H1 (cell line): ENCODE measurements at places on chromosomes 13 and 19. TPM values are rescaled to one million over a fixed set of nuclear protein-coding genes. Genes with fewer than 3 reads are reported as not detected.

ZNF132 gene
- total RNA-seq, result 1.5 and 1.9 TPM in 2 replicates

GRCh38 chr19:51020988-51021651 is 1.6 kb upstream of the KLK10 start:
- H3K27me3 ChIP-seq, result peaks cover 30% of the 10 kb centered on the region
- no peak overlapping the region for H3K27ac ChIP-seq

- H3K4me3 ChIP-seq, result peak overlapping the region; percentile 85
- no peak overlapping the region for H3K27ac ChIP-seq
- no peaks in the 10 kb centered on the region for H3K36me3 ChIP-seq
- no peaks in the 10 kb centered on the region for H3K27me3 ChIP-seq
Measured at GRCh38 chr19:44142059-44142433, 692 bp downstream of the ZNF234 start.

TMC4 gene
- total RNA-seq, result 5.5 and 6.8 TPM in 2 replicates

GRCh38 chr13:60318186-60318585 is 78.8 kb upstream of the TDRD3 start:
- H3K27ac ChIP-seq, result no peak overlapping the region
- DNase-seq, result no peak
- H3K4me1 ChIP-seq, result no peaks in the 10 kb centered on the region; the same call in 1 of the 2 replicates
- no peaks in the 10 kb centered on the region for H3K27me3 ChIP-seq

- H3K4me3 ChIP-seq, result peak overlapping the region; percentile 54
- no peaks in the 10 kb centered on the region for H3K36me3 ChIP-seq
- H3K27me3 ChIP-seq, result peaks cover 3% of the 10 kb centered on the region
- H3K4me1 ChIP-seq, result peaks cover 2% of the 10 kb centered on the region; the same call in 1 of the 2 replicates
- no peak overlapping the region for H3K27ac ChIP-seq
- DNase-seq, result peak; percentile 97
Measured at GRCh38 chr19:50607874-50608785, 31.6 kb downstream of the SYT3 start.

INSL3 gene
- total RNA-seq, result 0.41 and 1.2 TPM in 2 replicates

CLDND2 gene
- total RNA-seq, result 0.56 and 1.0 TPM in 2 replicates

GRCh38 chr13:44812818-44813217 is 176.5 kb downstream of the NUFIP1 start:
- no peaks in the 10 kb centered on the region for H3K27me3 ChIP-seq
- H3K36me3 ChIP-seq, result no peaks in the 10 kb centered on the region
- H3K4me3 ChIP-seq, result no peak overlapping the region
- no peak overlapping the region for H3K27ac ChIP-seq
- H3K4me1 ChIP-seq, result peaks cover 9% of the 10 kb centered on the region

GRCh38 chr19:55341171-55341588 is 1.5 kb downstream of the KMT5C start:
- peak overlapping the region; percentile 84 for H3K4me3 ChIP-seq
- no peaks in the 10 kb centered on the region for H3K27me3 ChIP-seq
- no peaks in the 10 kb centered on the region for H3K4me1 ChIP-seq
- no peak overlapping the region for H3K27ac ChIP-seq

DNA sequence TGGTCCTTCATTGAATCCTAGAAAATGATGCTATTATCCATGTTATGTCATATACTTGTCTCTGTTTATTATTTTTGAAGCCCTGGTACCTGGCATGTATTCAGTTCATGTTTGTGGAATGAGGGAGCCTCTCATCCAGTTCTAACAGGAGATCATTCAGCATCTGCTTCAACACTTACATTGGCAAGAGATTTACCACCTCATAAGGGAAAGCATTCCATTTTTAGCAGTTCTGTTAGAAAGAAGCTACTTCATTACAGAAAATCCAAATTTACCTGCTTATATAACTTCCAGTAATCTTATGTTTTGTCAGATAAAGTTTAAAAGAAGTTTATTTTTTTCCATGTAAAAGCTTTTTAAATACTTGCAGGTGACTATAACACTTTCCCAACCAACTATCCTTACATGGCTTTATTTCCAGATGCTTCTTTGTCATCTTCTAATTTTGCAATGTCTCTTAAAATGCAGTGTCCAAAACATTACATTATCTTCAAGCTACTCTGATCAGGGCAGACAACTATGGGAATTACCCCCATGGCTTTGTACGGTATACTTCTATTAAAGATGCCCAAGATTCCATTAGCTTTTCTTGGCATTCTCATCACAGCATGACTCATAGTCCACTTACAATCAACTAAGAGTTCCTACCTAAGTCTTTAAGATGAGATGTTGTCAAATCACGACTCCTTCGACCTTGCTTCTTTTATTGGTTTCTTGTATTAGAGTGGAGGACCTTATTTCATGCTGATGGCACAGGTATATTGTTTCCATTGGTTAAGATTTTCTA is 262.1 kb downstream of the PCDH9 start:
- no peaks in the 10 kb centered on the region for H3K27me3 ChIP-seq
- no peaks in the 10 kb centered on the region for H3K36me3 ChIP-seq
- no peak overlapping the region for H3K4me3 ChIP-seq
- no peak overlapping the region for H3K27ac ChIP-seq

MAMSTR gene
- 2.0 and 2.9 TPM in 2 replicates for total RNA-seq

DNA sequence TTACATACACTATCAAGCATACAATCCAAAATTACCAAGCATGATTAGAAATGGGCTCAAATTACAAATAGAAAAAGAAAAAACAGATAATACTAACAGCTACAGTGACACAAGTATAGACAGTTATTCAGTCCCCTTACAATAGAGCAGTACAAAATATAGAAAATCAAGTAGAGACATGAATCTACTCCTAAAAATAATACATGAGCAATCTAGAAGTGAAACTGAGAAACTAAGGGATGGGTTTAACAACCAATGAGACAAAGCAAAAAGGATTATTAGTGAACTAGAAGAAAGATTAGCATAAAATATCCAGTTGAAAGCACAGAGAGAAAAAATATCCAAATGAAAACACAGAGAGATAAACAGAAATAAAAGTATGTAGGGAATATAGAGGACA is 426.7 kb downstream of the TBC1D4 start:
- no peaks in the 10 kb centered on the region for H3K36me3 ChIP-seq
- DNase-seq, result no peak
- H3K4me3 ChIP-seq, result no peak overlapping the region
- H3K4me1 ChIP-seq, result no peaks in the 10 kb centered on the region

- H3K4me3 ChIP-seq, result no peak overlapping the region
- H3K36me3 ChIP-seq, result no peaks in the 10 kb centered on the region
- H3K27ac ChIP-seq, result no peak overlapping the region
Measured at GRCh38 chr19:33247441-33247819, 21.8 kb upstream of the SLC7A10 start.

GFY gene
- 0.93 and 1.1 TPM in 2 replicates for total RNA-seq

GRK1 gene
- 0.21 TPM in 1 of 2 replicates, not detected in the other for total RNA-seq

DNA sequence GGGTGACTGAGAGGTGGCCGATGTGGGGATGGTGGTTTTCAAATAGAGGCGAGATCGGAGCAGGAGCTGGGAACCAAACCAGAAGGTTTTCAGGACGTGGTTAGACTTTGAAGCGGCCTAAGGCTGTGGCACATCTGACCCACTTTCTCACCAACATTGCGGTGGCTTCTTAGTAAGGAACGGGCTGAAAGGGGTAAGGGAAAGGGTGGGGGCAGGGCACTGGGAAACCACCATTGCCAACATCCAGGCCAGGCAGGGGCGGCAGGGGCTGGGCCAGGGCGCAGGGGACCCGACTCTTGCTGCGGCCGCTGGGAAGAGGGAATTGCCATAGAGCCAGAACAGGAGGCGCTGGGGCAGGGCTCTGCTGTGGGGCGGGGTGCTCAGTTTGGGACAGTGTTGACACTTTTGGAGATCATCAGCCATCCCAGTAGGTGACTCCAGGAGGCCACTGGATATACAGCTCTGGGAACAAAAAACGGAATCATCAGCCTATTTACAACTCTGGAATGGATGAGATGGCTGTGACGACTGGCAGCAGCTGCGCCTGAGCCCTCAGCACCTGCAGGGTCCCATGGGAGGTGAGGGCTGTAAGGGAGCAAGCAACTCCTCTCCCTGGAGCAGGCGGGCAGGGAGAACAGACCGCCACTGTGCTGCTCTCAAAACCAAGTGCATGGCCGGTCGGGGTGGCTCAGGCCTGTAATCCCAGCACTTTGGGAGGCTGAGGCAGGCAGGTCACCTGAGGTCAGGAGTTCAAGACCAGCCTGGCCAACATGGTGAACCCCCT is 52.2 kb downstream of the IRS2 start:
- H3K27me3 ChIP-seq, result no peaks in the 10 kb centered on the region
- peaks cover 1% of the 10 kb centered on the region; the same call in 1 of the 2 replicates for H3K4me1 ChIP-seq
- no peak overlapping the region for H3K4me3 ChIP-seq
- no peaks in the 10 kb centered on the region for H3K36me3 ChIP-seq
- H3K27ac ChIP-seq, result no peak overlapping the region
- DNase-seq, result no peak

DNA sequence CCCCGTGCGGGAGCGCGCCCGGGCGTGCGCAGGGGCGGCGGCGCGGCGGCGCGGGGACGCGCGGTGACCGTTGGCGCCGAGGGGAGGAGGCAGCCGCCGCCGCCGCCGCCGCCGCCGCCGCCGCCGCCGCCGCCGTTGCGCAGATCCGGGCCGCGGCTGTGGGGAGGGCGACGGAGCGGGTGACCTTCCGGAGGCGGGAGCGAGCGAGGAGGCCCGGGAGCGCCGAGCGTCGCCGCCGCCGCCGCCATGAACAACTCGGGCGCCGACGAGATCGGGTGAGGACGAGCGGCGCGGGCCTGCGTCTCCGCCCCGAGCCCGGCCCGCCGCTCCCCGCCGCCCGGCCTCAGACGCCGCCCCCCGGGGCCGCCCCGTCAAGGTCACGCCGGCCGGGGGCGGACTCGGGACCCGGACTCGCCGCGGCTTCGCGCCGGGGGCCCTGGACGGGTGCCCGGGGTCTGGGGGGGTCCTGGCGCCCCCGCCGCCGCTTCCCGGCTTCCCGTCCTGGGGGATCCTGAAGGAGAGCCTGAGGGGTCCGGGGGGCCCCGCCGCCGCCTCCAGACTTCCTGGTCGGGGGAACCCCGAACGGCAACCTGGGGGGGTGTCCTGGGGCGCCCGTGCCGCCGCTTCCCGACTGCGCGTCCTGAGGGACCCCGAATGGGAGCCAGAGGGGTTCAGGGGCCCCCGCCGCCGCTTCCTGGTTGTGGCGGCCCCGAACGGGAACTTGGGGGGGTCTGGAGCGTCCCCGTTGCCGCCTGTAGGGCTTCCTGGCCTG is at the start of gene DAZAP1:
TSS of gene DAZAP1 (plus strand) at position 59 of the 772 bp plus-strand sequence. CDS start at position 247, 188 bp downstream.
- no peak for DNase-seq
- H3K27me3 ChIP-seq, result no peaks in the 10 kb centered on the region
- peak within 1 kb of the TSS; percentile 83 for H3K4me3 ChIP-seq

LILRB1 gene
- total RNA-seq, result not detected in 2 replicates

DNA sequence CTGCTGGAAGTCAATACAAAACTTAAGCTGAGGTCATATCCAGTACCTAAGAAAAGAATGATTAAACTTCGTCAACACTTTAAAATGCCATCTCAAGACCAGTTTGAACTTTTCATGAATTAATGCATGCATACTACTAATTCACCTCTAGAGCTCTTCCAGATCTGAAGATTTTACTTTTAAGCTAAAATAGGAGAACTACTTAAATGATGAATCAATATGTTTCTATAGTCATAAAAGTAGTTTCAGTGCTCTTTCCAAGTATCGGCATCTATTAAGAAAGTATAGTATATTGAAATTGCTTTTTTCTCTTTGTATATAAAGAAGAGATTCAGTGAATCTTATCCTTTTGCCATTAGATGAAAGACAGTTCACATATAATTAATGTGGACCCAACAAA is 1123.9 kb downstream of the PCDH9 start:
- no peaks in the 10 kb centered on the region for H3K4me1 ChIP-seq
- H3K27me3 ChIP-seq, result no peaks in the 10 kb centered on the region
- H3K27ac ChIP-seq, result no peak overlapping the region
- no peak for DNase-seq
- no peak overlapping the region for H3K4me3 ChIP-seq

SEMA6B gene
- 54.4 and 56.7 TPM in 2 replicates for total RNA-seq

DNA sequence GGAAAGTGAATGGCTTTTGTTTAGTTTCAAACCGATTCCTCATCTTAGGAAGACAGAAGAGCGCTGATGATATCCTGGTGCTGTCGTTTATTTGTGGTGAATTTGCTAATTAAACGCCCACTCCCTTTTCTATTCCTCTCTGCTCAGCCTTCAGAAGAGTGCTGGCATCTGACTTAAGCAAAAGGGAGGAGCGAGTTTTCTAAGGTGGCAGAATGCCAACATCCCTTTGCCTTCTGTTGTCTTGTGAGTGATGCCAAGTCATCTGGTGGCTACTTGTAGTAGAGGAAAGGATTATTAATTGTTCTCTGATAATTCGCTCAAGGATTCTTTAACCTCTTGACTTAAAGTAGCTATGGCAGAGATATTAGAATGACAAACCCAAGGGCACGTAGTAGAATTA is 68.1 kb downstream of the ERCC5 start:
- no peak overlapping the region for H3K4me3 ChIP-seq
- no peak for DNase-seq
- no peaks in the 10 kb centered on the region for H3K36me3 ChIP-seq
- H3K27me3 ChIP-seq, result no peaks in the 10 kb centered on the region
- H3K27ac ChIP-seq, result no peak overlapping the region

GRCh38 chr13:107585469-107586180 is 629.7 kb downstream of the LIG4 start:
- DNase-seq, result no peak
- peaks cover 3% of the 10 kb centered on the region; the same call in 1 of the 2 replicates for H3K27me3 ChIP-seq
- H3K27ac ChIP-seq, result no peak overlapping the region

DNA sequence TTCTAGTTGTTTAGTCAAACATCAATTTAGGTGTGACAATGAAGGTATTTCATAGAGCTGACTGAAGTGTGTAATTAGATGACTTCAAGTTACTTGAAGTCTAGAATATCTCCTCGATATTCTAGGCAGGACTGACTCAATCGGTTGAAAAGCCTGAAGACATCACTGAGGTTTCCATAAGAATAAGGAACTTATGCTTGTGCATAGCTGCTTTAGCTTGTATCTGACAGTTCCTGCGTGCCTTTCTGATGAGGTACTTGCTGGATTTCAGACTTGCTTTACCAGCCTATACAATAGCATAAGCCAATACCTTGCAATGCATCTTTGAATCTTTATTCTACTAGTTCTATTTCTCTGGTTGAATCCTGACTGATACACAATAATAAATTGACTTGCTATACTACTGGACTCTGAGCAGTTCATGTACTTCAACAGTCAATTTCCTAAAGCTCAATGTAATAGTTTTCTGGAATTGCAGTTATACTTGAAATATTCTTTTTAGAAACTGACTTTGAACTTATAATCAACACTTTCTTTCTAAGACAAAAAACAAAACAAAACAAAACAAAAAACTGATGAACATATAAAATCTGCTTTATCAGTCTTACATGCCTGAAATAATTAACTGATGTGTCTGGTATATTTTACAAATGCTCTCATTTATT is 1534.8 kb downstream of the SLITRK5 start:
- no peaks in the 10 kb centered on the region for H3K27me3 ChIP-seq
- no peaks in the 10 kb centered on the region for H3K4me1 ChIP-seq
- H3K27ac ChIP-seq, result no peak overlapping the region
- DNase-seq, result no peak
- H3K4me3 ChIP-seq, result no peak overlapping the region

CTXN1 gene
- total RNA-seq, result 58.0 and 64.5 TPM in 2 replicates

DNA sequence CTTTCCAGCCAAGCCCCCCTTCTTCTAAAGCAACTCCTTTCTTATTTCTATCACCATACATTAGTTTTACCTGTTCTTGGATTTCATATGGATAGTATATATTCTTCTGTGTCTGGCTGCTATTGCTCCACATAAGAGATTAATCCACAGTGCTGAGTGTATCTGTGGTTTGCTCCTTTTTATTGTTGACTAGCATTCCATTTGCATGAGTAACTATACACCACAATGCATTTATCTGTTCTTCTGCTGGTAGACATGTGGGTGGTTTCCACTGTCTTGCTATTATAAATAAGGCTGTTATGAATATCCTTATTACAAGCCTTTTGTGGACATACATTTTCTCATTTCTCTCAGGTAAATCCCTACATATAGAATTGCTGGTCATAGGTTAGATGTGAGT is 138.2 kb downstream of the SLC7A1 start:
- H3K27ac ChIP-seq, result no peak overlapping the region
- DNase-seq, result no peak
- H3K4me3 ChIP-seq, result no peak overlapping the region
- no peaks in the 10 kb centered on the region for H3K36me3 ChIP-seq
